GM12865 (cell line): ENCODE measurements at places on chromosomes 16 and 17.
A peak's percentile ranks its signal among the peaks of the same experiment; 100 is the strongest.

DNA sequence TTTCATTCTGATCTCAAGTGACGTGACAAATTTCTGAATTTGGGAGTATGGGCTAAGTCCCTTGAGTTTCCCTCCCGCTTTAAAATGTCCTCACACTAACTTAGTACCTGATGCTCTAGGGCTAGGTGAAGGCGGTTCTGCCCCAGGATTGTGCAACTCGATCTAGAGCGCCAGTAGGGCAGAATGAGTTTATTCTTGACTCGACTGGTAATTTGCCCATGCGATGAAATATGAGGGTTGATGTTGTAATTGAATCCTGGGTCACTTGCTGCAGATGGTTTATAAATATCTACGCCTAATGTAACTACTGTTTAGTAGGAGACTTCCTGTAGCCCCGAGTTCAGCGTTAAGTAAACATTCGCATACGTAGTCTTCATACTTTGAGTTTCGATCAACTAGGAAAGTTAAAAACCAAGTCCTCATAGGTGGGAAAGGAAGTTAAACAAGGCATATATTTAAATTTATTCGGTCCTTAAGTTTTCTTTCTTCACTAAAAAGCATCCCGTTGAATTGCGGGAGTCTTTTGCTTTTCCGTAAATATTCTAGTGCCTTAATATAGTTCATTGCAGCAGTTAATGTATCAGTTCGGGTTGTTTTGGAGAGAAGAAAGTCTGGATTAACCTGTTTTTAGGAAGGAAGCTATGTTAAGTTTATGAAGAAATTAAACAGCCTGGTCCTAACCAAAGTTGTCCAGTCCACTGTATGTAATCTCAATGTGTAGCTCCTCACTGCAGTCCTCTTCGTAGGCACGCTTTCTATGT lies 1.6 kb downstream of the CTCF start:
- DNase-seq = peak; percentile 59

DNA sequence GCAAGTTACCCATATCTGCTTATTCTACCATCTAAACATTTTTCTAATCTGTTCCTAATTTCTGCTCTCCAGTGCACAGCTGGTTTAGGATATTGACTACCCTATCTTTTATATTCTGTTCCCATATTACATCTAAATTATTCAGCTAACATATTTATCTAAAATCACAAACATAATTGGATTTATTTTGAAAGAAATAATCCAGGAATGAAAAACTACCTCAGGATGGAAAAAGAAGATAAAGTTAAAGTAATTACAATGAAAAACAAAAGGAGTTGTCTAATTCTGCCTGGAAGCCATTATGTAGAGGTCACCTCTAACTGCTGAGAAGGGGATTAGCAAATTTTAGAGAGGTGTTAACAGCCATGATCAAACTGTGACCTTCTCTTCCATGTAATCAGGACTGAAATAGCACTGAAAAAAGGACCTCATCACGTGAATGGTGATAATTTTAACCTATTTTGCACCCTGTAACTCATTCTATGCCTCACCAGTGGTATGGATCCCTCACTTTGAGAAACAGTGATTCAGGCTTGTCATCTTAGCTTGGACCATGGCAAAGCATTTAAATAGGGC lies 653.3 kb downstream of the CDH11 start:
- no peak for DNase-seq

DNA sequence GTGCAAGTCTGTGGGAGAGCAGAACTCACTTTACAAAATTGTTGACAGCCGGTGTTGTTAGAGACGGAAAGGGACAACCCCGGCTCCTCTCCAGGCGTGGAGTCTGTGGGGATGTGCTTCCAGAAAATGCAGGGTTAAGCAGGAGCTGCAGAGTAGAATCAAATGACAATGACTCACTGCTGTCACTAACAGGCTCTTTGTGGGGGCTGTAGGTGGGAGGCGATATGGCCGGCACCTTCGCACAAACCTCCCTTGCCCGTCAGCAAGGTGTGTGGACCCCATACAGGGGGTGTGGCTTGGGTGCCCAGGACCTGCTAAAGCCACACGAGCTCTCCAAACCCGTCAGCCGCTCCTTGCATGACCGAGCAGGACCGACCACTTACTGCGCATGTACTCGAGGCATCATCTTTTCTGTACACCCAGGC lies 5.8 kb downstream of the PDK2 start:
- no peak for DNase-seq

DNA sequence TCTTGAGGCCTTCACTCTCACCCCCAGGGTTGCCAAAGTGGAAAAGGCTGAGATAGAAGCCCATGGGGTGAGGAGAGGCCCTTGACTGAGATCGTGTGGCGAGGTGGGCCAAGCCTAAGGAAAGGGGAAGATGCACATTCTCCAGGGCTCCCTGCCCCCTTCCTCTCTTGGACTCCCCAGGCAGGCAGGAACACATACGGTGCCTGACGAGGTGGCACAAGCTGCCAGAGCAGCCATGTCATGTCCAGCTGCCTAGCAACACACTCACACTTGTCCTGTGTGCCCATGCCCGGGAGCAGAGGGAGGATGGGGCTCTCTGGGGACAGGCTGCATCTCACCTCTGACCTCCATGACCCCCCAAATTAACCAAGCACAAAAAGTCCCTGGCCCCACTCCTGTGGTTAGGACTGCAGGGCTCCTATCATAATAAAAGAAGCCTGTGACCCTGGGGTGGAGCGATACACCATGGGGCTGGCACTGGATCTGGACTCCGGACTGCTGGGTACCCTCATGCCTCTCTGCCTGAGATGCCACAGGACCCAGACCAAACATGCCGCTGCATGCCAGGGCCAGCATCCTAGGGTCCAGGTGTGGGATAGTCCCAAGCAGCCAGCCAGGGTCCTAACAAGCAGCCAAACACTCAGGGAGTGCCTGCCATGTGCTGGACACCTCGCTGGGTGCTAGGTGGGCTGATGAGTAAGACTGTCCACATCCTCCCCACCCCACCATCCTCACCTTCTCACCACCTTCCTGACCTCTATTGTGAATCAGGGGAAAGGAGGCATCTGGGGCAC lies 2.6 kb downstream of the GIT1 start:
- DNase-seq = no peak

GRCh38 chr17:41523787-41524186 lies 4.3 kb downstream of the KRT19 start:
- no peak for DNase-seq

DNA sequence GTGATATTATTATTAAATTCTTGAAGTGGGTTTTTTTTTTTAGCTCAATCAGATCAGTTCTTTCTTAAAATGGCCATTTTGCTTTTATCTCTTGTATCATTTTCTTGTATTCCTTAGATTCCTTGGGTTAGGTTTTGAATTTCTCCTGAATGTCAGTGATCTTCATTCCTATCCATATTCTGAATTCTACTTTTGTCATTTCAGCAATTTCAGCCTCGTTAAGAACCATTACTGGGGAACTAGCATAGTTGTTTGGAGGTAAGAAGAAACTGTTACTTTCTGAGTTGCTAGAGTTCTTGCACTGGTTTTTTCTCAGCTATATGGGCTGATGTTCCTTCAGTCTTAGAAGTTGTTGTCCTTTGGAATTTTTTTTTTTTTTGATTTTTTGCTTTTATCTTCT lies 293.1 kb downstream of the MAP2K4 start:
- no peak for DNase-seq

DNA sequence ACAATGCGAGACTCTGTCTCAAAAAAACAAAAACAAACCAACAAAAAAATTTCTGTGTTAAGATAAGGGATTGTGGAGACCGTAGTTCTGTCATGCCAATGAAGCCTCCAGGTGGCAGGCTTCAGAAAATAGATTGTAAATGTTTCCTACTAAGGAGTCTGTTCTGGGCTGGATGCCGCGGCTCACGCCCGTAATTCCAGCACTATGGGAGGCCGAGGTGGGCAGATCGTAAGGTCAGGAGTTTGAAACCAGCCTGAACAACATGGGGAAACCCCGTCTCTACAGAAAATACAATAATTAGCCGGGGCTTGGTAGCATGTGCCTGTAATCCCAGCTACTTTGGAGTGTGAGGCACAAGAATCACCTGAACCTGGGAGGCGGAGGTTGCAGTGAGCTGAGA lies 4.4 kb upstream of the SNX29 start:
- no peak for DNase-seq

DNA sequence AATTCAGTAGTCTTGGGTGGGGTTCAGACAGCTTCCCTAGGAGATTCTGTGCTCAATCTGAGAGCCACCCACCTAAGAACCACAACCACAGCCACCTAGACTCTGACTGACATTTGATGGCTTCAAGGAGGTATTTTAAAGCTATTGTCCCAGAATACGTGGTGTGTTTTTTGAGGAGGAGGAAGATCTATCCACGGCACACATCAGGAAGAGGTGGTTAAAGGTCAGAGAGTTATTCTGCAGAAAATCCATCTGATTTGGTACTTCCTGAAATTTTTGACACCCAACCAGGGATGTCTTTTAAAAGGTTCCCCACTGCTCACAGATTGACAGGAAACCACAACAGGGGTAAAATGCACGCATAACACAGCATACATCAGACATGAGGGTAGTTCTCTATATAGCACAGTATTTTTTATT lies 25.1 kb downstream of the SMARCE1 start:
- no peak for DNase-seq

DNA sequence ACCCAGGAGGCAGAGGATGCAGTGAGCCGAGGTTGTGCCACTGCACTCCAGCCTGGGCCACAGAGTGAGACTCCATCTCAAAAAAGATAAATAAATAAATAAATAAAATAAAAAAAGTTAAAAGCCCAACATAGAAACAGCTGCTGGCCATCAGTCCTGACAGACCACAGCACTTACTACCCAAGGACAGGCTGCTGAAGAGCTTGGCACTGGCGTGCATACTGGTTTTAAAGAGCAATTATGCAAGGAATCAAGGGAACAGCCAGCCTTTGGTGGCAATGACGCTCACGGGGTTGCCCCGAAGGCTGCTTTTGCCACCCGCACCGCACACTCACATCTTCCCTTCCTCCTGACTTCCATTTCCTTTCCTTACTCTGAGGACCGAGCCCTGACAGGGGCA lies 4.2 kb downstream of the PLD6 start:
- no peak for DNase-seq

DNA sequence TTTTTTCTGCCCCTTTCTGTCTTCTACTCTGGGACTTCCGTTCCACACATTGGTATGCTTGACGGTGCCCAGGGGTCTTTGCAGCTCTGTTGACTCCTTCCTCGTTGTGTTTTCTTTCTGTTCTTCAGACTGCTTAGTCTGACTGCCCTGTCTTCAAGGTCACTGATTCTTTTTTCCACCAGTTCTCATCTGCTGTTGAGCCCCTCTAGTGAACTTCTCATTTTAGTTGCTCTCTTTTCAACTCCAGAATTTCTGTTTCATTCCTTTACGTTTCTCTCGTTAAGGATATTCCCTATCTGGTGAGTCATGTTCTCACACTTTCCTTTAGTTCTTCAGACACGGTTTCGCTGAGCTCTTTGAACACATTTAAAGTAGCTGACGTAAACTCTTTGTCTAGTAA lies 13.8 kb downstream of the GAA start:
- no peak for DNase-seq

DNA sequence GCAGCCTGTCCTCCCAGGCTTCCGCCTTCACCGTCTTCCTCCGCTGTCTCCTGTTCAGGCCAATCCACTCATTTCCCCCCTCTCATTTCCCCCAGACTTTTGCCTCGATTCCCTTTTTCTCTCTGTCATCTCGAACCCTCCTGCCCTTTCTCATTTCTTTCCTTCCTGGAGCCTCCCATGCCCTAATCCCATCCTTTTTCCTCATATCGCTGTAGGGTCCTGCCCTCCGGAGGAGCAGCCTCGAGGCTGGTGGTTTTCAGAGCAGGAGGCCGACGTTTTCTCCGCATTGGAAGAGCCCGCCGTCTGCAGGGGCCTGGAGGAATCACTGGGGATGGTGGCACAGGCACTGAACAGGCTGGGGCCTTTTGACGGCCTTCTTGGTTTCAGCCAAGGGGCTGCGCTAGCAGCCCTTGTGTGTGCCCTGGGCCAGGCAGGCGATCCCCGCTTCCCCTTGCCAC lies 597 bp downstream of the OVCA2 start:
- DNase-seq = peak; percentile 45

GRCh38 chr17:73017658-73018057 lies 74.8 kb downstream of the SLC39A11 start:
- DNase-seq = no peak

DNA sequence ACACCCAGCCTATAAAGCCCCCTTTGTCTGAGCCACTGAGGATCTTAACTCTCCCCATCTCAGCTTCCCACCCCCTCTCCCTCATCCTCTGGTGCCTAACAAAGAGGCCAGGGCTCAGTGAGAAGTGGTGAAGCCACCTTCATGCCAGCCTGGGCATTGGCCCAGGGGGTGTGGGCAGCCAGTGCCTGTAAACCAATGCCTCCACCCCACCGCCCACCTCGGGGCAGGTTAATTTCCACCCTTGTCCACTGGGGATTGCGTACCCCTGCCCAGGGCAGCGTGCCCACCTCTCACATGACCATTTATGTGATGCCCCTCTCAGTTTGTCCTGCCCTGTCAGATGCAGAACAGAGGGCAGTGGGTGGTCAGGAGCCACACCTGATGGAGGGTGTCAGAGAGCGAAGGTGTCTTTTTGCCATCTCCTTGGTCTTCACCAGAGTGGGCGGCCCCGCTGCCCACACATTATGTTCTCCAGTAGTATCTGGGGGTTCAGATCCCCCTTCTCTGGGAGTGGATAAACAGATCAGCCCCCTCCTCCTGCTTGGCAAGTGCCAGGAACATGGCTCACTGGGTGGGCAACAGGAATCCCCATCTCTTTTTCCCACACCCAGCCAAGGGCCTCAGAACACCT lies 10.1 kb upstream of the ARHGAP23 start:
- no peak for DNase-seq

- no peak for DNase-seq
These were observed 2.1 kb downstream of the PRKCA start for GRCh38 chr17:66304304-66305174.

DNA sequence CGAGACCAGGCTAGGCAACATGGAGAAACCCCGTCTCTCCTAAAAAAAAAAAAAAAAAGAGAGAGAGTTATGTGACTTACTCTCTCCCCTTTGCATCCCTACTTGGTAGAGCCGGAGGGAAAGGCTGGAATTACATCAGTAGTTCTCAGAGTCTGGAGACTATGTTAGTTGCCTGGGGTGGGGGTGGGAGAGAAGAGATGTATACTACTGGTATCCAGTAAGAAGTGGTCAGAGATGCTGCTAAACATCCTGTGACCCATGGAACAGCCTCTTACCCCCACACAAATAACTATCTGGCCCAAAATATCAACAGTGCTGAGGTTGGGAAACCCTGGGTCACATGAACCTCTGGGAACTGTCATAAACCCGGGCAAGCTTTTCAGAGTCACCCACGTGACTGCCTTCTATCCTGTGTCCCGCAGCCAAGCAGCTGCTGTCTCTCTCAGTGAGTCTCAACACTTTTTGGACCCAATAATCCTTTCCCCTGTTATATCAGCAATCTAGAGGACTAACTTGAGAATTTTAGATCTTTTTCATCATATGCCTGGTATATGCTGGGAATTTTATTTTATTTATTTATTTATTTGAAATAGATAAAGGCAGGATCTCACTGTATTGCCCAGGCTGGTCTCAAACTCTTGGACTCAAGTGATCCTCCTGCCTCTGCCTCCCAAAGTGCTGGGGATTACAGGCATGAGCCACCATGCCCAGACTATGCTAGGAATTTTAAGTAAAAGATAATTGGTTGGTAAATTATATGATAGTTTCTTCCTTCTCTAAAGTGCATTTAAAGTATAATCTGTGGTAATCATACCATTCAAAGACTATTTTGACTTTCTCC lies 8.7 kb downstream of the EIF1 start:
- DNase-seq = no peak
